ENCODE measurements at places on chromosomes 2 and 18.

DNA sequence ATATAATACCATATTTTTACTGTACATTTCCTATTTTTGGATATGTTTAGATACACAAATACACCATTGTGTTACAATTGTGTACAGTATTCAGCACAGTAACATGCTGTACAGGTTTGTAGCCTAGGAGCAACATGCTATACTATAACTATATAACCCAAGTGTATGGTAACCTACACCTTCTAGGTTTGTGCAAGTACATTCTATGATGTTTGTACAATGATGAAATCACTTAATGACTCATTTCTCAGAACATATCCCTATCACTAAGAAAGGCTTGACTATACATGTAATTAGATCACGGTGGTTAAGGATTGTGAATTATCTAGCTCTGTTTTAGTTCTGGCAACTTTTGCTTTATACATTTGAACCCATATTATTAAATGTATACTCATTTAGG lies 31.3 kb downstream of the NPHP1 start:
- DNase-seq: no peak

- no peak for DNase-seq
Measured at GRCh38 chr2:207901401-207901800, 123.9 kb downstream of the PLEKHM3 start.

GRCh38 chr2:12821656-12822055 lies 104.9 kb downstream of the TRIB2 start:
- no peak for DNase-seq

DNA sequence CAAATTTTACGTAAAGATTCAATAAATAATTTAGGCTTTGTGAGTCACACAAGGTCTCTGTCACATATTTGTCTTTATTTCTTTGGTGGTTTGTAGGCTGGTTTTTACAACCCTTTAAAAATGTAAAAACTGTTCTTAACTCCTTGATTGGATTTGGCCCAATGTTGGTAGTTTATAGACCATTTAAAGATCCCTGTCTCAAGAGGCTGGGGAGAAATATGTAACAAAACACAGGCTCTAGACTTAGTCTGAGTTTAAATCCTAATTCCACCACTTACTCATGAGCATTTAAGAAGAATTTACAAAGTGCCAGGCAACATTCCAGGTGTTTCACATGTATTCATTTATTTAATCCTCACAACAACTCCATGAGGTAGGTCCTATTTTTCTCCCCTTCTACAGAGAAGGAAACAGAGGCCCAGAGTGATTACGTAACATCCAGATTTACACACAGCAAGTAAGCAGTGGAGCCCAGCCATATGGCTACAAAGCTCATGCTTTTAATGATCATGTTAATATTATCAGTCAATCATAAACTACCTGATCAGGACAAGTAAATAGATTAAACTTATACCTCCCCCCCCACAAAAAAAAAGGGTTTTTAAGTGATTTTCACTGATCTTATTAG lies 416.6 kb upstream of the ACVR2A start:
- DNase-seq: no peak

DNA sequence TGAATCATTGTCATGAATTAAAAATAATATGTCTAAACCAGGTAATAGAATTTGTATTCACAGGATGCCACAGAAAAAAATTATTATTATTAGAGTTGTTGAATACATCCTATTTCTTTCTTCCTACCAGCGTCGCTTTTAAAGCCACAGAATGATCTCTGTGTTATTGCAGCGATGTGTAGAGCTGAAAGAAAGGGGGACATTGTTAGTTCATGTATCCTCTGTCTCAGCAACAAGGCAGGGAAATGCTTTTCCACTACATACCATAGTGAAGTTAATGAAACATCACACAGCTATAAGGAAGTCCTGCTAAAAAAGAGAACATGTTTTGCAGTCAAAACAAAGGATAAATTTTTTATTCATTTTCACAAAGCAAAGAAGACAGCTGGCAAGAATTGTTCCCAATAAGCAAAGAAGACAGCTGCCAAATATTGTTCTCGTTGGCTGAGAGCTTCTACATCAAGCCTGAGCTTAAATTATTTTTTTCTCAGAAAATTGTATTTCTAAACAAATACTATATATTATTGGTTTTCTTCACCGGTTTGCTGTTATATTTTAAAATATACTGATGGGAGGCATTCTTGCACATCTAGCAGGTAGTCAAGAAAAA lies 1234.4 kb downstream of the SUCLG1 start:
- DNase-seq: no peak

DNA sequence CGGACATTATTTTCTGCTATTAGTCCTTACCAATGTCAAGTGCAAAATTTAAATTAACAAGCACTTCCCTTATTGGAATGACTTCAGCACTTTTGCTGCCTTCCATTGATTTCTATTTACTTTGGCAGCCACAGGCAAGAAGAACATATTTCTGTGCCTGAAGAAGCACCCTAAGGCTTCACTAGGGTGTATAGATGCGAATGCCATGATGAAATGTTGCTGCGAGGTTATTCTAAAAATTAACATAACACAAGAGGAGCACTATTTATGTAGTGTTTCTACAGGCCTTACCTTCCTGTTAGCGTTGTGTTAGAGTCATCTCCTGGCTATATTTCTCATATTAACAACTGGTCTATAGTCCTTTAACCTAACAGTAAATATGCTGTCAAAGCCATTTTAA lies 365.0 kb upstream of the HNRNPA3 start:
- no peak for DNase-seq

- no peak for DNase-seq
Measured at GRCh38 chr18:8097927-8098326, 511.3 kb upstream of the RAB12 start.

GRCh38 chr2:110143982-110144381 lies 28.4 kb upstream of the MALL start:
- DNase-seq: no peak

DNA sequence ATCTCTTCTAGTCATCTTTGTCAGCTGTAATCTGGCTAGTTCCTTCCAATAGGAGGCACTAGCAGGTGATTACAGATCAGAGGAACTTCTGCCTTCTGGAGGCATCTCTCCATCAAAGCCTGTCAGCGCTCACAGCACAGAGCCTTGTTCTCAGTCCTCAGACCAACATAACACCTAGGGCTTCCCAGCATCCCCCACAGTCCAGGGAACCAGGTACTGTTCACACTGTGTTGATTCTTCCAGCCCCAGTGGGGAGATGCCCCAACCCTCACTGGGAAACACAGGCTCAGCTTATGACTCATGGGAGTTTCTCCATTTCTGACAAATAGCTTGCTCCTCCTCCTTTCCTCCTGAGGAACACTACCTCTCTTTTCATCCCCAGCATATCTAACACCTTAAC lies 601.7 kb downstream of the CBLN2 start:
- no peak for DNase-seq

DNA sequence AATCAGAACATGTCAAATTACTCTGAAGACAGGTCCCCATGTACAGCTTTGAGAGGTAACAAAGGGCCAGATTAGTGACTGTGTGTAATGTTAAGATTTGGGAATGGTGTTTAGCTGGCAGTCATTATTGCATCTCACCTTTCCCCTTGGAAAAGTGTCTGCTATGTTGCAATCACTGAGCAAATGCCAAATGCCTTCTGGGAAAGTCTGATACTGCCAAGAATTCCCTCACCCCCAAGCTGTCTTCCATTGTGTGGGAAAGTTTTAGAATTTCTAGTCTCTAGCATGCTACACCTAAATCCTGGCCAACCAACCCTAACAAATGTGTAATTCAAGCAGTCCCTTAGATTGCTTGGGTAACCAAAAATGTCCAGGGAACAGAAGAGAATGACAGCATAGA lies 13.6 kb upstream of the PELI1 start:
- no peak for DNase-seq

DNA sequence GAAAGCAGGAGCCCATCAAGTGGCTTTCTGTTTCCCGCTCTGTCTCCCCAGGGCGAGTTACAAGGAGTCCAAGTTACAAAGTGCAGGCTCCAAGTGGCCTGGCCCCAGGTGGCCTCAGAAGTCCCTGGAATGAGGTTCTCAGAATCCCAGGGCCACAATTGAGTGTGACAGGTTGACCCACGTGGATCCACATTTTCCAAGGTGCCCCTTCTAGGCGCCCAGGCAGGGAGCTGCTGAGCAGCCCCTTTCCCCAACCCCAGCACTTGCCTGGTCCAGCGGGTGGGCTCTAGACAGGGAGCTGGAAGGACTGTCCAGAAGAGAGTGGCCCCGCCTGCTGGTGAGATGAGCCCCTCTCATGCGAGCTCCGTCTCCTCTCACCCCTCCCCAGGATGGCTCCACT lies 253.4 kb downstream of the CYP26B1 start:
- no peak for DNase-seq

DNA sequence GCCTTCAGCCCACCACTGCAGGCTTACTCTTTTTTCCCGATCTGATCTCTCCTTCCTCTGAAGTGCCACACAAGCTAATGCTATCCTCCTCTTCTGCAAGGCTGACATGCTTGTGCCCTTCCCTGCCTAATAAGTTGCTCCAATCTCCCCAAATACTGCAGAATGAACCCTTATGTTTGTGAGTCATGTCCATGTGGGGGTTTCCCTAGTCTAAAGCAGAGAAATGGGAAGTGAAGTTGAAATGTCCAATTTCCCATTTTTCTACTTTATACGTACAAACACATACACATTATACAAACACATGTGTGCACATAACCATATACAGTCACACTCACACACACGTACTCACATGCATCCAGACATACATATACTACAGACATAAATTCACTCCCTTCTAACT lies 288.1 kb upstream of the CELF4 start:
- no peak for DNase-seq

- no peak for DNase-seq
Measured at GRCh38 chr2:152481881-152482583, 147.1 kb downstream of the FMNL2 start.

GRCh38 chr2:159409116-159409800 lies 122.8 kb upstream of the WDSUB1 start:
- no peak for DNase-seq

GRCh38 chr2:168233166-168233565 lies 14.2 kb downstream of the STK39 start:
- DNase-seq: no peak

DNA sequence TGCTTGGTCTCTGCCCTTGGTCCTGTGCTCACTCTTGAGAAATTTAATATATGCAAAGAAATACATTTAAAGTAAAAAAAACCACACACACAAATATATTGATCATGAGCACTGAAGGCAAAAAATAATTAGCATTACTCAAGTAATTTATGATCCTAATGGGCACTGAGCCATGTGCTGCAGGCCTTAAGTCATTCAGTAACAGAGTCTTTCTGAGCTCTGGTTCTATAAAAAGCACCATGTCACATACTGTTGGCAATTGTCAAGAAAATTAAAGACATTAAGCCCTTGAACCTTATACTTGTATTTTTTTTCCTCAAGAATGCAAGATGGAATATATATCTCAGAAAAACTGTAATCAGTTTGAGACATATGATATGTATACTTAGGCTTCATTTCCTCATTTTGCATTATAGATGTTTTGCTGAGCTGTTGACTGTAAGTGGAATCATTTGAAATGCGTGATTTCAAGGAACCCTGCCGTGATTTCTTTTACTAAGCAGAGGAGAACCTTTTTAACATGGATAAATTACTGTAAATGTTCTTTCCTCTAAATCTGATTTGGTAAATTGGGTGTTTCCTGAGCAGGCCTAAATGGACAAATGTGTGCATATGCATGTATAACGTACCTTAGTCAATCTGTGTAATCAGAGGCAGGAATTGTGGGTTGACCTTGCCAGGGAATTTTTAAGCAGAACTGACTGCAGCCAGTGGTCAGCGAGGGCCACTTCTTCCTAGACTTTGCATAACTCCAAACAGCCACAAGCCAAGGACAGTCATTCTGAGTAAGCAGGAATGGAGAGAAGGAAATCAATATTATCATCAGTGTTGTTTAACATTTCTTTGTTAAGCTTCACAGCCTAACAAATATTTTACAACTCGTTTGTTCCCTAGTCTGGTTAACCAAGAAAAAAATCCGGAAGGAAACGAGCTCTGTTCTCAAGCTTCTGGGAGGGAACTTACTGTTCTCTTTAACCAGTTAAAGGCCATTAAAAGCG lies 191.5 kb upstream of the ATP5MC3 start:
- no peak for DNase-seq

DNA sequence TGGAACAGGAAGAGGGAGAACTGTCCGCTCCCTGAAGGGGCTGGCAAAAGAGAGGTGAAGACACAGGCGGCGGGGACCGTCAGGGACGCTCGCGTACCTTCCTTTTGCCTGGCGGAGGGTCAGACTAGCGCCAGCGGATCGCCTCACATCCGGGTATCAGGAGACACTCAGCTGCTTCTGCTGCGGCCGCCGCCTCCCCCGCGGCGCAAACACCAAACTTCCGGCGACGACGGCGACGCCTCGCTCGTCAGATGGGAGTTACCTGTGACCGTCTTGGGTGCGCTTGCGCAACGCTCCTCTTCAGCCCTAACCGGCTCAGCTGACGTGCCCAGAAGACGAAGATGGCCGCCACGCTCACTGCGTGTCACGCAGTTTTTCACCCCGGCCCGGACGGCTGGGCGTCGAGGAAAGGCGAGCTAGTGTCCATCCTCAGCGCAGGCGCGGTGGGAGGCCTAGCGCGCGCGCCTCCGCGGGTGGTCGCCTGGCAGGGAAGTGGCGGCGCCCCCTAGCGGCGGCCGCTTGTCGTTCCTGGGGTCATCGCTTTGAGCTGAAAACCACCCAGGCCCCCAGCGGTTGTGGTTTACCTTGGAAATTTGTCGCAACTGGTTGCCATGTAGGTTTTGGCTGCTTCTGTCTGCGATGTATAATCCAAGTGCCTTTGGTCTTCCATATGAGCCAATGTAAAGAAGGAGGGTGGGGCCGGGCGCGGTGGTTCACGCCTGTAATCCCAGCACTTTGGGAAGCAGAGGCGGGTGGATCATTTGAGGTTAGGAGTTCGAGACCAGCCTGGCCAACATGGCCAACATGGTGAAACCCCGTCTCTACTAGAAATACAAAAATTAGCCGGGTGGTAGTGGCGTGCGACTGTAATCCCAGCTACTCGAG lies at the start of gene ESCO1:
ESCO1 (minus strand) TSS at position 179 of the 885 bp plus-strand sequence. CDS start 25,861 bp downstream, outside the sequence.
- peak; percentile 84 for DNase-seq

GRCh38 chr18:30632071-30632698 lies 410.4 kb downstream of the DSC3 start:
- DNase-seq: no peak

DNA sequence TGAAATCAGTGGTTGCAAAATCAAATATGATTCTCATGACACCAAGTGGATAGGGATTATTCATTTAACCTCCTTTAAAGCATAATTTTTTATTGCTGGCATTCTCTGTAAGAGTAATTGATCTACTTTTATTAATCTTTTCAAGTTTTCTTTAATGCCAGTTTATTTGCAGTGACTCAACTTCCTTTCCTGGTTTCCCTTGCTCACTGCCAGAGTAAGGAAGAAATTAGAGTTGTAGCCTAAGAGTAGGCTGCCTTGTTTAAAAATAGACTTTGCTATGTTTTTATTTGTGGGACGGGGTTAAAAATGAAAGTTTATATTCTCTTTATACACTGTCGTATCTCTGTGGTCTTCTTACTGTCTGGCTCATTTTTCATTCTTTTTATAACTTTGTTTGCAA lies 148.6 kb downstream of the WDR7 start:
- DNase-seq: no peak

- no peak for DNase-seq
Measured at GRCh38 chr2:16628314-16628713, 37.3 kb downstream of the CYRIA start.

GRCh38 chr2:172323256-172323655 lies 104.1 kb upstream of the ITGA6 start:
- DNase-seq: no peak
